ENCODE measurements at places on chromosomes 3 and 15.

DNA sequence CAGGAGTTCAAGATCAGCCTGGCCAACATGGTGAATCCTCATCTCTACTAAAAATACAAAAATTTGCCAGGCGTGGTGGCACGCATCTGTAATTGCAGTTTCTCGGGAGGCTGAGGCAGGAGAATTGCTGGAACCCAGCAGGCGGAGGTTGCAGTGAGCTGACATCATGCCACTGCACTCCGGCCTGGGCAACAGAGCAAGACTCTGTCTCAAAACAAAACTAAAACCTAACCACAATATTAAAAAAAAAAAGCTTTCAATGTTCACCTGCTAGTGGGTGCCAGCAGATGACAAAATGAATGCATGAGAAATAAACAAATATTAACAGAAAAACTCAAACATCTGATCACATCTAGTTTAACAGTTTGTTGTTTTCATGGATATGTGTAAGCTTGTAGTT, 9.0 kb downstream of the SLC24A1 start:
- DNase-seq: no peak

DNA sequence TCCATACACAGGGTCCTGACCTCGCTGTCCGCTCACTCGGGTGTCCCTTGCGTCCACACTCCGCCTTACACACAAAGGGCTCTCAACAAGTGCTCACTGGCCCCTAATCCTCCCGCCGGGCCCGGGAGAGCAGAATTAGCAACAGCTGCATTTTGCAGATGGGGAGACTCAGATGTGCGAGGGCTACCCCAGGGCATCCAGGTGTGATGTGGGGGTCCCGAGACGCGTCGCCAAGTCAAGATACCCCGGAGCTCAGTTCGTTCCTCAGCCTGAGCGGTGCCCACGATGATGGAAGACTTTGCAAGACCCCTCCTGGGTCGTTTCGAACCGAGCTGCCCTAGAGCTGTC, 14.9 kb upstream of the WNT7A start:
- no peak for DNase-seq

- DNase-seq: no peak
Observed at GRCh38 chr3:16280671-16281070, 15.7 kb downstream of the OXNAD1 start.

GRCh38 chr15:62391641-62392262, 226.7 kb upstream of the C2CD4B start:
- DNase-seq: peak; percentile 4

DNA sequence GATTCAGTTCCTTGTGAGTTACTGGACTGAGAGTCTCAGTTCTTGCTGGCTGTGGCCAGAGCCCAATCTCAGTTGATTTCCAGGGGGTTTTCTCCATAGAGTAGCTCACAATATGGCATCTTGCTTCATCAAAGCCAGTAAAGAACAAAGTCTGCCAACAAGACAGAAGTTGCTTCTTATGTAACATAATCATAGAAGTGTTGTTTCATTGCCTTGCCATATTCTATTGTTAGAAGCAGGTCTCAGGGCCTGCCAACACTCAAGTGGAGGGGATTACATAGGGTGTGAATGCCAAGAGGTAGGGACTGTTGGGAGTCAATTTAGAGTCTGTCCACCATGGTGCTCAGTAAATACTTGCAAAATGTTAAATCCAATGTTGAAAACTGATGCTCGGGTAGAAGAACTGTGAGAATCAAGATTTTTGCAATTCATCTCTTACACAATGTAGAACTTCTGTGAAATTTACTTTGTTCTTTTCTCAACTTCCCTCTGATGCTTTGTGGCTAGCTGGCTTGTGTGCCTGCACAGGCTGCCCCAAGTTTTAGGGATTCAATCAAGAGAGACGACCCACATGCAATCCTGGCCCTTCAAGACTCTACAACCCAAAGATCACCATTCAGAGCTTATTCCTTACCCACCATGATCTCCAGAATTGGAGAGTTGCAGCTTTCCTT, 13.3 kb upstream of the PXYLP1 start:
- DNase-seq: no peak

GRCh38 chr3:71444028-71444860, 139.3 kb downstream of the FOXP1 start:
- DNase-seq: peak; percentile 72

GRCh38 chr15:66474135-66474534, 23.4 kb downstream of the SNAPC5 start:
- DNase-seq: no peak

GRCh38 chr15:73326157-73326556, 42.6 kb downstream of the HCN4 start:
- DNase-seq: no peak

DNA sequence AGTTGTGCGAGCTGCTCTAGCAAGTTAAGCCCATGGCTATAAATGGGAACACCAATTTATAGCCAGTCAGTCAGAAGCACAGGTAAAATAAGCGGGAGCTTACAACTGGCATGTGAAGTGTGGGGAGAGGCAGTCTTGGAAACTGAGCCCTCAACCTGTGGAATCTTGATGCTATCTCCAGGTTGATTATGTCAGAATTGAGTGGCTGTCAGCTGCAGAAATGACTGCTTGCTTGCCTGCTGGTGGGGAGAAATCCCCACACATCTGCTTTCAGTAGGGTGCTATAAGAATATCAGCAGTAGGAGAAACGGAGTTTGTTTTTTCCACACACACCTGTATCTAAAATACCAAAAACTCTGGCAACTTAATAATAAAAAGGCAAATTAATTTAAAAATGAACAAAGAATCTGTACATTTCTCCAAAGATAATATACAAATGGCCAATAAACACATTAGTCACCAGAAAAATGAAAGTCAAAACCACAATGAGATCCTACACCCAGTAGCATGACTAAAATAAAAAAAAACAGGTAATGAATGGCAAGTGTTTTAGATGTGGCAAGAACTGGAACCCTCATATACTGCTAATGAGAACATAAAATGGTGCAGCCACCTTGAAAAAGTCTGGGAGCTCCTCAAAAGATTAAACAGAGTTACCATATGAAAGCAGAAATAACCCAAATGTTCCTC, 26.0 kb upstream of the MAP4 start:
- DNase-seq: no peak

DNA sequence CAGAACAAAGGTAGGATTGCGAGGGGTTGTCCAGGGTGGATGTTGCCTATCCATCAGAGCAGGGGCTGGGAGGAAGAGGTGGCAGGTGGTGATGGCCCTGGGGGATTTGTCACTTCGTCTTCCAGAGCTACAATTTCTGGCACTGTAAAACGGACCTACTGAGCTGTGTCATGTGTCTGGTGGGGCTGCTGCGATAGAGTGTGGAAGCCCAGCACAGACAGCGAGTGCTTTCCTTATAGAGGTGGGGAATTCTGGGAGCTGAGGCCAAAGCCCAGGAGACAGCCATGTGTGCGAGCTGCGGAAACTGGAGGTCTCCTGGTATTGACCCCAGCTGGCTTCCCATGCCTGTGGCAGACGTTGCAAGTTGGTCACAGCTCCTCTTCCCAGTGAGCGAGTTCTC, 61.2 kb upstream of the SEC22A start:
- DNase-seq: no peak

DNA sequence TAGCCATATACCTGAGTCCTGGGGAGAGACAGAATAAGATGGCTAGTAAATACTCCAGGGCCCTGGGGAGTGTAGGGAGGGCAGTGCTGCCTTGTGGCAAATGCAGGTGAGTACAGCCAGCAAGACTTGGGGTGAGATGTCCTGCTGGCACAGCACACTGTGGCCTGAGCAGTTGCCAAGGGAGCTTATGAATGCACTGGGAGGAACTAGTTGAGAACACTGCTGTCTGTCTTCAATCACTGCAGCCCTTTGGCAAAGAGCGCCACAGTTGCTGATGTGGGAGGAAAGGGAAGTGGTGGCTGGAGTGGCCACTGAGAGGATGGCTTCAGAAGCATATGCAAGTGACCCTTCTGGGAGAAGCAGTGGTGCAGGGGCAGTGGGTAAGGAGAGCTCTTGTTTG, 264.6 kb downstream of the RORA start:
- DNase-seq: no peak

DNA sequence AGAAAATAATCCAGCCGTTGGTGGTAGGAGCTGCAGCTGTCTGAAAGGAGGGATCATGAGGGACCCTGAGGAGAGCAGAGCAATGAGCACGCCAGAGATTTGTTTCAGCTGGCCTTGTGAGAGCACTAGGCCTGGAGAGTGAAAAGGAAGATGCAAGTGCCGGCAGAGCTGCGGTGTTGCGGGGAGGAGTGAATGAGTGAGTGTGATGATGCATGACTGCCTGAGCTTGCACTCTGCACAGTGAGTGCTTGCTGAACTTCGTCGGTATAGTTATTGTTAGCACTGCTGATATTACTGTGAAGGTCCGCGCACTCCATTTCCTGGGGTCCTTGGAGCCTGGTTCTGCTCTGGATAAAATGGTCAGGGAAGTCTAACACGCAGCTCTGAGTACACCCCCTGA, 23.2 kb downstream of the EIF1B start:
- no peak for DNase-seq

GRCh38 chr3:19229086-19229485, 80.8 kb downstream of the KCNH8 start:
- no peak for DNase-seq

- DNase-seq: no peak
Observed at GRCh38 chr3:16816048-16816780, 68.5 kb upstream of the PLCL2 start.

DNA sequence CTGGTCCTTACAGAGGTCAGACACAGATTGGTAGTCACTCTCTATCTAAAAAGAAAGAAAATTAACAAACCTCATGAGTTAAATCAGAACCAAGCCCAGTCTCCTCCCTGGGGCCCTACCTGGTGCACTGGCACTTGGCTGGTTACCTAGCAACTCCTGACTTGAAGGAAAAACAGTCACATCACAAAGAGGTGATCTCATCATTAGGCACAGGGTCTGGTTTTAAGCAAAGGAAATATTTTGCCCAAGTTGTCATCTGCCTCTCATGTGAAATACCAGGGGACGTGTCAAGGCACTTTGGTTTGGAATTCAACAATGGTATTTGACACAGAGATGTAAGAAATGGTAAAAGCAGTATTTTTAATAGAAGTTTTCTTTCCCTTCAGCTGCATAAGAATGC, 47.7 kb upstream of the FMN1 start:
- DNase-seq: no peak

DNA sequence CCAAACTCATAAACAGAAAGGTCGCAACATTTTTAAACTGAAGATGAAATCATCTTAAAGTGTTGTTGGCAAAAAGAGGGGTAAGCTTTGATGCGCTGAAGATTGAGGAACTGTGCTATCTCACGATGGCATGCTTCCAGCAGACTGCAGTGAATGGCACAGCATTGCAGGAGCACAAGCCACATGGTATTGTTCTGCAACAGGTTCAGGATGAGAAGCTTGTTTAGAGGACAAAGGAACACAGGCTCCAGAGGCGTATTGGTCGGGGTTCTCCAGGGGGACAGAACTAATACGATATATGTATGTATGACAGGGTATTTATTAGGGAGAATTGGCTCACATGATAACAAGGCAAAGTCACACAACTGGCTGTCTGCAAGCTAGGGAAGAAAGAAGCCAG, 13.8 kb upstream of the PLD1 start:
- no peak for DNase-seq

- DNase-seq: no peak
Observed at GRCh38 chr15:73331501-73331900, 37.3 kb downstream of the HCN4 start.

DNA sequence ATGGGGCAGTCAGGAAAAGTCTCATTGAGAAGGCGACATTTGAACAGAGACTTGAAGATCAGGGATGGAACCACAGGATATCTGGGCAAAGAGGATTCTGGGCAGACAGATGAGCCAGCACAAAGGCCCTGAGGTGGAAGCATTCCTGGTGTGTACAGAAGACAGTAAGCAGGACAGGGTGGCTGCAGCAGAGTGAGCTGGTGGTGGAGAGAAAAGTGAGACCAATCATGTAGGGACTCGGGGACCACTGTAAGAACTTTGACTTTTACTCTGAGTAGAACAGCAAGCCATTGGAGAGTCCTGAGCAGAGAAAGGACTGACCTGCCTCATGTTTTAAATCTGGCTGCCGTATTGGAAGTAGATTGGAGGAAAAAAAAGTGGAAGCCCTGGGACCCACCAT, 29.9 kb upstream of the LRRFIP2 start:
- no peak for DNase-seq

GRCh38 chr15:82952158-82953081, at the start of gene HOMER2:
Gene HOMER2 (minus strand): TSS chr15:82952720. CDS start chr15:82952535, 185 bp downstream.
- DNase-seq: no peak

DNA sequence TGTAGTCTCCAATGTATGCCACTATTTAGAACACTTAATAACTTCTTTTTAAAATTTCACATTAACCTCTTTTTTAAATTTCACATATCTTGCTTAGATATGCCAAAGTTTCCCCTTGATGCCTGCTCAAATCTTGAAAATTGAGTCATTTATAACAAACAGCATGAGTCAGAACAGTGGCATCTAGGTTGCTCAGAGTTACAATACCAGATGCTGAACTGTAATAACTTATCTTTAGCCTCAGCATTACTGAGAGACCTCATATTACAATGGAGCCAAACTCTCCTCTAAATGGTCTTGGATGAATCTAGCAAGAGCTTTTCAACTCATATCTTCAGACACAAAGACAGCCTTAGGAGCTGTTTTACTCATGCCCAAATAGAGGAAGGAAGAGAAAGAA, 439.3 kb upstream of the ARPP21 start:
- DNase-seq: no peak

DNA sequence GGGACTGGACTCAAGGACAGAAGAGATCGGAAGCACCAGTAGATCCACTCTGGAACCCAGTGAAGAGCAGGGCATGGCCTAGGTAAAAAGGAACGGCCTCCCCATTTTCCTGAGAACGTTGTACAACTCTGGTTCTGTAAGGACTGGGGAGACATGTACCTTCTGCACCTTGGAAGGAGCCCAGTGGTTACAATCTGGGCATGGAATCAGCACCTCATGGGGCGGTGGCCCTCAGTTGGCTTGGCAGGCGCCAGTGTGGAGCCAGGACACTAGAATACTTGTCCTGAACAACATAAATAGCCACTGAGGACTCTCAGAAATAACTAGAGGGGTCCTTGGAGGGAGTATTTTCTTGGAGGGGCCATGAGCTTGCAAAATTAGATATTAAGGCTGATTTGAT, 25.6 kb downstream of the EAF1 start:
- no peak for DNase-seq

DNA sequence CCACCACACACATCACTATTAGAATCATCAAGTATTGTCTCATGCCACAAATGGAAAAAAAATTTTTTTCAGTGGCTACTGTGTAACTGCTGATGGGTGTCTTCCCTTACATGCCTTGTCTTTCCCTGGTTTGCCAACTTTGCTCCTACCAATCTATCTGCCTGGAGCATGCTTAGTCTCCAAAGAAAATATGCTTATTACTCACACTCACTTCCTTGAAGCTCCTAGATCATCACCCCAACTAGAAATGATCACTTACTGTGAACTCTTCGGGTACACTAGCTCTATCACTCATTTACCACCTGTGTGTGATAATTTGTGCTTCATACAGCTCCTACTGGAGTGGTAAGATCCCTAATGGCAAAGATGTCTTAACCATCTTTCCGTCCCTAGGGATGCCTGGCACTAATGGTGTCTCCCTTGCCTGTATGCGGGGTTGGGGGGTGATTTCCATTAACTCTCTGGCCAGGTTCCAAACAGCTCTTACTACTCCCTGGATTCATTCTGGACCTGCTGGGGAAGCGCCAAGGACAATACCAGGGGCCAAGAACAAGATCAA, 799 bp downstream of the VPS33B start:
- no peak for DNase-seq

Data from activated gamma-delta T cell treated with Interleukin-2 at 50 U/mL for 16 hours (primary cell).